ENCODE measurements at places on chromosomes 6 and 20.

DNA sequence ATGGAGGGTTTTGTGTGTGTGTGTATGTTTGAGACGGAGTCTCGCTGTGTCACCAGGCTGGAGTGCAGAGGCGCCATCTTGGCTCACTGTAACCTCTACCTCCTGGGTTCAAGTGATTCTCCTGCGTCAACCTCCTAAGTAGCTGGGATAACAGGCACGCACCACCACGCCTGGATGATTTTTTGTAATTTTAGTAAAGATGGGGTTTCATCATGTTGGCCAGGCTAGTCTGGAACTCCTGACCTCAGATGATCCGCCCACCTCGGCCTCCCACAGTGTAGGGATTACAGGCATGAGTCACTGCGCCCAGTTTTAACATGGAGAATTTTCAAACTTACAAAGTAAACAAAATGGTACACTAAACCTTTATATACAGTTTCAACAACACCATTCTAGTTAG lies 22.8 kb downstream of the AMD1 start:
- DNase-seq: no peak

GRCh38 chr6:170260686-170261085 lies 30.2 kb downstream of the DLL1 start:
- DNase-seq: no peak

GRCh38 chr6:63426844-63427243 lies 107.1 kb upstream of the LGSN start:
- no peak for DNase-seq

GRCh38 chr6:111157412-111157811 lies 70.1 kb downstream of the SLC16A10 start:
- no peak for DNase-seq

DNA sequence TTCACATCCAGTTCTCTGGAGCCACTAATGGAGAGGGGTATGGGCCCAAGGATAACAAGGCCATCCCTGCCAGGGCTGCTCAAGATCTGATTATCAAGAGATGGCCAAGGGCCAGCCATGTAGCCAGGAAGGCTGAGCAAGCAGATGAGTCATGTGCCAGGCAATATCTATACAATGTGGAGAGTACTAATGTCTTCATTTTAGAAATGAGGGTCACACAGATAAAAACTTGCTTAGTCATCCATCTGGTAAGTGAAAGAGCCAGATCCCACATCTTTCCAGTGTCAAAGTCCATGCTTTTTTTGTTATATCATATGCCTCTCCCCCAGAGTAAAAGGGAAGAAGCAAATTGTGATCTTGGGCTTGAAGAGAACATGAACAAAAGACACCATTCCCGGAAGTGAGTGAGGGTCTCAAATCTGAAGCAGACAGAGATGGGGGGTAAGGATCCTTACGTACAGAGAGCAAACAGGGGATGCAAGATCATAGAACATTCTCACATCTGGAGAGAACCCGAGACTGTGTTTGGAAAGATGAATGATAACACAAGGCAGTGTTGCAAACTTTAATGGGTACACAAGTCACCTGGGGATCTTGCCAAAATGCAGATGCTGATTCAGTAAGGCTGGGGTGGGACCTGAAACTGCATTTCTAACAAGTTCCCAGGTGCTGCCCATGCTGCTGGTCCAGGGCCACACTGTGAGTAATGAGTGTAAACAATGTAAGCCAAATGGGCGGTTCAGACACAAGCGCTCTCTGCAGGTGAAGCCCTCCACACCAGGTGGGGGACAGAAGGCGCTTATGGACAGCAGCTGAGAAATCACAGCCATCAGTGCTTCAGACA lies 20.0 kb upstream of the GSTA3 start:
- DNase-seq: peak; percentile 57

GRCh38 chr6:149006671-149007070 lies 259.8 kb downstream of the UST start:
- no peak for DNase-seq

Measured in ACHN (cell line).